ENCODE measurements at places on chromosomes 16 and 17.

DNA sequence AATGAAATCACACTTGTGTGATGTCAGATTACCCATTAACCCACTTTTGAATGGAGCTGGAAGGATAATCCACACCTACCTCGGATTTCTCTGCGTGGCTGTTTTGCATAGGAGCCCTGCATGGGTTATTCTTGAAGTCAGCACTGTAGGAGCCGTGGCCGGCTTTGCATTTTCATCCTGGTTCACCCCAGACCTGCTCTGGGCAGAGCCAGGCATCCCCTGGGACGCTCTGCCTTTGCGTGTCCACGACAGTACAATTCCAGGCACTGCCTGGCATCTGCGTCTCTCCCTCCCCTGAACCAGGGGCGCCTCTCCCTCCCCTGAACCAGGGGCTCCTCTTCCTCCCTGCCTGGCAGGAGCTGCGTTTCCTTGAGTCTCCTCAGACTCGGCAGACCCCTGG lies 29.7 kb upstream of the ZNF750 start:
- DNase-seq = no peak

- DNase-seq = peak; percentile 73
Measured at GRCh38 chr17:64661976-64662773, at the start of gene SMURF2. TSS of gene SMURF2 (minus strand) at chr17:64662307. CDS start at chr17:64661880, 427 bp downstream.

DNA sequence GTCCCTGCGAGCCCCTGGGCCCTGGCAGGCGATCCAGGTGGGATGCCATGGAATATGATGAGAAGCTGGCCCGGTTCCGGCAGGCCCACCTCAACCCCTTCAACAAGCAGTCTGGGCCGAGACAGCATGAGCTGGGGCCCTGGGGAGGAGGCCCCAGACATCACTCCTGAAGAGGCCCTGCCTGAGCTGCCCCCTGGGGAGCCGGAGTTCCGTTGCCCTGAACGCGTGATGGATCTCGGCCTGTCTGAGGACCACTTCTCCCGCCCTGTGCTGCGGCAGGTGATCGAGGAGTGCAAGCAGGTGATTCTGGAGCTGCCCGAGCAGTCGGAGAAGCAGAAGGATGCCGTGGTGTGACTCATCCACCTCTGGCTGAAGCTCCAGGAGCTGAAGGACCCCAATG lies 33.1 kb downstream of the CDRT15L2 start:
- DNase-seq = no peak

DNA sequence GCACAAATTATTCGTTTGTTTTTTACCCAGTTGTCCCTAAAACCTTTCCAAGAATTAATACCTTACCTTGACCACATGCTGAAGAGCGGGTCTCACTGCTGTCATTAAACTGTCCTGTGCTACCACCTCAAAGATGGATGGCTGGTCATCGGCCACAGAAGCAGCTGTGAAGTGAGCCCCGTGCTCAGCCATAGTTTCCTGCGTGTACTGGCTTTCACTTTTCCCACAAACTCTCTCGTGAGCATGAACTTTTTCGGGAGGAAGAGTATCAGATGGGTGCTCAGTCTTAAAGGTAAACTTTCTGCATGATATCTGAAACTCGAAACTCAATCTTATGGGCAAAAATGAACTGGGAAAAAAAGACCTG lies 558 bp downstream of the PEX12 start:
- DNase-seq = no peak

GRCh38 chr17:7883781-7884386 lies 4.7 kb upstream of the CHD3 start:
- DNase-seq = no peak

DNA sequence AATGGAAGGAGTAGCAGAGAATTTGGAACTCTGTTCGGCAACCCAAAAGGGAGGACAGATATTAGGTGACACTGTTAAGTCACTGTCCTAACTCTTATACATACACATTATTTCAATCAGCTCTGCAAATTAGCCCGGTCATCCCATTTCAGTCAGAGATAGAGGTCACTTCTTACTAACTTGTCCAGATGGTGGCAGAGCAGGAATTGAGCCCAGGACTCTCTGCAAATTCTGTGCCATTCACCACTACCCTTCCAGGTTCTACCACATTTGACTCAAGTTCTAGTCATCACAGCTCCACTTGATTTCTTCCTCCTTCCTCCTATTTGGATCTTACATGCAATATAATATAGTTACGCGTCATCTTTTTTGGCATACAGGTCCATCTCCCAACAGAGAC lies 35.9 kb upstream of the NUDT7 start:
- DNase-seq = no peak
